Right hindlimb (tissue), 1 donor: ENCODE measurements at places on chromosomes 1 and 21.

GRCh38 chr1:23923592-23924499 is 10.7 kb upstream of the CNR2 start:
- peak; percentile 72 for DNase-seq

DNA sequence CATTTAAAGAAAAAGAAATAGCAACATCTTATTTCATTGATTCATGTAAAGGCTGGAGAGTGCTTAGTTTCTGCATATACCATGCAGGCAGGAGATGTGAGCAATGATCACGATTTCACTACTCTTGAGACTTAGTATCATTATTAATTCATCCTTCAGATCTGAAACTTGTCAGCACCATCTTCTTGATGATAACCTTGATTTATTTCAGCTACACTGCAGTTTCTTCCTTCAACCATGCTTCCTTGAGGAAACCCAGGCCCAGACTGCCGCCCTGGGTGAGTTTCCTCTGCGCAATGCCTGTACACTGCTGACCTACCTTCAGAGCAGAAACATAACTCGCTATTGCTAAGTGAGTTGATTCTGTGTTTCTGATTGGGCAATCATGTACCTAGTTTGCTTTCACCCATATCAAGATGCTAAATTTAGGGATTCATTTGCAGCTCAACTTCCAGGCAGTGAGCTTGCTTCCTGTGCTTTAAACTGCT is 13.5 kb upstream of the BCL10 start:
- no peak for DNase-seq

DNA sequence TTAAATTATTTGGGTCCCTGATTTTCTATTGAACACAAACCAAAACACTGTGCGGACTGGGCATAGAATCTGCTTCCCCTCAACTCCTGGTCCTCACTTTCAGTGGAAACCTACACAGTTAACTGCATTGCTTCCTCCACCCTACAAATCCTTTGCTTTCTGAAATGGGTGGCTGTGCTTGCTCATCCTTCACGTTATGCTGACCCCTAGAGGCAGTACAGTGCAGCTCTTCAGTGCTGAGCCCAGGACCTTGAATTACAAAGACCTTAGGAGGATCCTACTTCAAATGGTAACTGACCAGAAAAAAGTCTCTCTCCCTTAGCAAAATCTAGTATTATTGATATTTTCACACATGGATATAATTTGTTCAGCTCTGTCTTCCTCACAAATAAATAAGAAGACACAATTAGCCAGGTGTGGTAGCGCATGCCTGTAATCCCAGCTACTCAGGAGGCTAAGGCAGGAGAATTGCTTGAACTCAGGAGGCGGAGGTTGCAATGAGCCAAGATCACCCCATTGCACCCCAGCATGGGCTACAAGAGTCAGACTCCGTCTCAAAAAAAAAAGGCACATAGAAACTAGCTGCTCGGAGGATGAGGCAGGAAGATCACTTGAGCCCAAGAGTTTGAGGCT is 63.4 kb upstream of the L1TD1 start:
- peak; percentile 65 for DNase-seq

GRCh38 chr1:206882555-206882954 is 14.7 kb upstream of the IL24 start:
- no peak for DNase-seq

DNA sequence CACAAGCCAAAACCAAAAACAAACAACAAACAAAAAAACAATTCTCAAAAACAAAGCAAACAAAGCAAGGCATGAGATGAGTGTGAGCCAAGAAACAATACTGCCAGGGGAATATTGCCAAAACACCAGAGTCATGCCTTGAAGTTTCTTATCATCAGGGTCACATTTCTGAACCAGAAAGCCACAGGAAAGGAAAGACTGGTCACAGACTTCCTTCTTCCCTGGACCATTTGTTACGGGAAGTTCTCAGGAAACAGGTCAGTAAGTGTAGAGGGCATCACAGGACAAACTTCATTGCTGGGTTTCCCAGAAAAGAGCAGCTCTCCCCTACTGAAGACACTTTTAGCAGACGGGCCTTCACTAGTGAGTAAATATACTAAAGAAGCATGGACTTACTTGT is 191.2 kb downstream of the GABPA start:
- DNase-seq: no peak

DNA sequence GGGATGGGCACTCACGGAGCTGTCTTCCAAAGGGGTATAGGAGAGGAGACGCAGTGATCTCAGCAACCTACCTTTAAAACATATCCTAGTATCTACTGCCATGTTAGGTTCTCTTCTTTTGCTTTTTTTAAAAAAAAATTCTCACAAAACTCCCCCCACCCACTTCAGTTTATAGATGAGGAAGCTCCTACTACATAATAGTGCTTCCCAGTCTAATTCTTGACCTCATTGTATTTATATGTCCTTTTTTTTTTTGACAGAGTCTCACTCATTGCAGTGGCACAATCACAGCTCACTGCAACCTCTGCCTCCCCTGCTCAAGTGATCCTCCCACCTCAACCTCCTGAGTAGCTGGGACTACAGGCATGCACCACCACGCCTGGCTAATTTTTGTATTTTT is 99.9 kb downstream of the OSBPL9 start:
- no peak for DNase-seq

DNA sequence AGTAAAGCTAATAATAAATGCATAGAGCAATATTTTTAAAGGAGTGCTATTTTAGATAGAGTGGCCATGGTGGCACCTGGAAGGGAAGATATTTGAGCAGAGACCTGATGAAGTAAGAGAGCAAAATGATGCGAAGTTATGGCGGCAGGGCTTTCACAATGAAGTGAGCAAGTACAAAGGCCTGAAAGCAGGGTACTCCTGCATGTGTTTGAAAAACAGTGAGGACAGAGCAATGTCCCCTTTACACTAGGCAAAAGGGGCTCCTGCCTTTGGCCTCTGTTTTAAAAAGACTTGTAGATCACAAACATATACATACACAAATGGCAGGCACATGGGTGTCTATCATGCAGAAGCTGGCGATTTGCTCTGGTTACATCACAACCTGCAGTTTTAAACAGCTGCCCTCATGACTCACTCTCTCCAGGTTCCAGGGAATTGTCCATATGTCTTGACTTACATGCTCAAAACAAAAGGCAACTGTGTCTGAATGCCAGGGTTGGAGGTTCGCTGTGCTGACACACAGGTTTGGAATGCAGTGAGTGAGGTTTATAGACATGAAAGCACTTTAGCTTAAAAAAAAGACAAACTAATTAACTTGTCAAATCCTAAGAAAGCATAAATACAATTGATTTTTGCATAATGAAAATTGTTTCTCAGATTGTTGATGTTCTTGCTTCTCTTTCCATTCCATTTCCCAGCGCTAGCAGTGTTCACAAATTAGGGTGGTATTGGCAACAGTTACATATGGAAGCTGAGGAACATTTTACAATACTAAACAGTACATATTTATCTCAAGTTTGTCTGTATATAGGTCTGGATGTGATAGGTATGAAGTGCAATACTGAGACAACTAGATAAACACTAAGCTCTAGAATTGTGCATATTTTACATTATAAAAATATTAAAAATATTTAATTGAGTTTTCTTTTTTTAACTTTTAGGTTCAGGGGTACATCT is 313.9 kb downstream of the BARHL2 start:
- DNase-seq: peak; percentile 61

- peak; percentile 74 for DNase-seq
These were observed 888 bp upstream of the COL18A1 start for GRCh38 chr21:45403825-45404729.

- peak; percentile 24 for DNase-seq
These were observed 181.7 kb upstream of the DPYD start for GRCh38 chr1:98102345-98103030.

DNA sequence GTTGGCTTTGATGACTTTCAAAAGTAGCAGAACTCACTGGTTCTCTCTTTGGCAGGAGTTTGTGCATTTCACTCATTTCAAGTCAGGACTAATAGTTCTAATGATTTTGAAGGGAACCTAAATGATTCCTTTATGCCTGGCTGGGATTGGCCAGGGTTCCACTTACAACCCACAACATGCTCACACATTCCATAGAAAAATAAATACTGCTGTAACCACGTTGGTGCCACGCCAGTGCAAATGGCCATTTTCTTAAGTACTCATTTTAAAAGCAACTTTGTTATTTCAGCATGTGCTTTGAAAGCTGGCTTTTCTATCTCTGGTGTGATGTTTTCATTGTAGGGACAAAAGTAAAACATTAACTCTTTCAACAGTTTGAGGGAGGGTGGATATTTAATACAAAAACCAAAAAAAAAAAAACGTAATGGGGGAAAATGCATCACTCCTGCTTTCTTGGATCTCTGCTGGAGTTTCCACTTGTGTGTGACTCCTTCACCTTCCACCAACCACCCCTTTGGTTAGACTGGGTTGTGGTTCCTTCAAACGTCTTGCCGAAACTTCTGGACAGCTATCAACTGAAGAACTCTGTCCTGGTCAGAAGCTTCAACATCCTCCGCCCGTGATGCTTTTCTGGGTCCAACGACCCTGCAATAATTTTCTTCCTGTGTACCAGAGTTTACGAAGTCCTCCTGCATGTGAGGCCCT is 300.4 kb upstream of the RUNX1 start:
- peak; percentile 39 for DNase-seq

DNA sequence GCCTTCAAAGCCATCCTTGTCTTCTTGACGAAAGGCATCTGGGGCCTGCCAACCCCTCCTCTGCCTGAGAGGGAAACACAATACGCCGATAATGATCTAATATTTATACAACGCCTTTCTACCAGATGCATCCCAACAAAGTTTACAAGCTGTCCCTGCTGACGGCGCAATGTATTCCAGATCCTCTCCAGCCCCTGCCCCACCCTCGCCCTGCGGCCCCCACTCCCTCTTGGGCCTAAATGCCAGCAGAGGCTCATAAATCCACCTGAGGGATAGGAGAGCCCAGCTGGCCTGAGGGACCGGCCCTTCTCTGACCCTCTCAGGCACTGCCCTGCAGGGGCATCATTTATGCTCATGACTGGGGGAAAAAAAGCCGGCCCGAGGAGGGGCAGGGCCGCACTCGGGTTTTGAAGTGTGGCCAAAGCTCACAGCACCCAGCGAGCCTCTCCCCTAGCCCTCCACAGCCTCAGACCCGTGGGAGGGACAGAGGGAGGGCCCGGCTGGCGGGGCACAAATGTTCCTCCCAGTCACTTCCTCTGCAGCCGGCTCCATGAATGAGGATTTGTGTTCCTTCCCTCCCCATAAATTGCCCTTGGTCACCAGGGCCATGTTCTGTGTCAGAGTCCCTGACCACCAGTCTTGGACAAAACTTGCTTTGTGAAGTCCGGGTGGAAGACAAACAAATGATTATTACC is 140.3 kb downstream of the FOXD2 start:
- DNase-seq: peak; percentile 62

DNA sequence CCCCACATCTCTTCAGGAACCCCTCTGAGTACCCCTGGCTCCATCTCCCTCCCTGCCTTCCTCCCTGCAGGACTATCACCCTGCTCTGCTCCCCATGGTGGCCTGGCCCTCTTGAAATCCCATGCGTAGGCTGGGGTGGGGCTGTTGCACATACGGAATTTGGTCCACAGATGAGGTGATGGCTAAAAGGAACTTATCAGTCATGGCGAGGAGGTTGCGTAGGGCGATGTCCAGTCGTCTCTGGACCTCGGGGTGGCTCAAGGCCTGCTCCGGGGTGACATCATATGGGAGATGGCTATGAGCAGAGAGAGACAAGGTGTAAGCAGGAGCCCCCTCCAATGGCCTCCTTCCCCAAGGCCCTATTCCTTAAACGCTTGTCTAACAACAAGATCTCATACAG is 35.3 kb downstream of the IQGAP3 start:
- no peak for DNase-seq

DNA sequence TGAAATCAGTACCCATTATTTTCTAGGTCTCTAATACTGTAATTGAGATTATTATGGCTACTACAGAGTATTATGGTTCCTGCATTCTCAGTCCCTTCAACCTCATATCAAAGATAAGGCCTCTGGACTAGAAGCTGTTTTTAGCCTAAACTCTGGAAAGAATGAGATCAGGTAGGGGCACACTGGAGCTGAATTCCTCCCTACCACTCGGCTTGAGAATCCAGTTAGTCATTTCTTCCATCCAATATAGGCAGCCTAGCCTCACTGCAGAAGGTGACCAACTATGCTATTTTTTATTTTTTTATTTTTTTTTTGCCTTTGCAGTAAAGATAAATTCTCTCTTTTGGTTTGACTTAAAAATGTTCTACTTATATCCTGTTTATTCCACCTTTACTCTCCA is 8.0 kb upstream of the HAX1 start:
- DNase-seq: no peak

DNA sequence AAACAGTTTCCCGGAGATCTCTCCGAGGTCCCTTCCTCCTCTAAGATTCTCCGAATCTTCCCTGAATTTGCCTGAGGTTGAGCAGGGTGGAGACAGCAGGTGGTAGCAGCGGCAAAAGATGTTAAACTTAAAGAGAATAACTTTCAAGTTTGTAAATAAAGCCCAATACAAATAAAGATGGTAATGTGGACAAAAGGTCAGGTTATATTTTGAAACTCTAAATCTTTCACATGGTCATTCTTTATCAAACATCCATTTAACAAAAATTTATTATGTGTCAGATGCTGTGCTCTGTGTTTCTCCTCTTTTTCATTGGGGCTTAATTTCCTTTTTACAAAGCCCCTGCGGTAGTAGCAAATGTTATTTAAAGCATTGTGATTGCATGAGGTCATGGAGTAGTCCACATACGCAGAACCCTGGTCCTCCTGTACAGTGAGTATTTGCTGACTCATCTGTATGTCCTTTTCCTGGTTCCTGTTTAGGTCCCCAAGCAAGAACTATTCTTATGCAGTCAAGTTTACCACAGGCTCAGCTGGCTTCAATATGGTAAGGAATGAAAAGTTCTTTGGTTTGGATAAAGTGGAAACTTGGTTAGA is 119.2 kb downstream of the ITSN1 start:
- no peak for DNase-seq

GRCh38 chr1:23810818-23811540 is 10.4 kb upstream of the GALE start:
- no peak for DNase-seq

DNA sequence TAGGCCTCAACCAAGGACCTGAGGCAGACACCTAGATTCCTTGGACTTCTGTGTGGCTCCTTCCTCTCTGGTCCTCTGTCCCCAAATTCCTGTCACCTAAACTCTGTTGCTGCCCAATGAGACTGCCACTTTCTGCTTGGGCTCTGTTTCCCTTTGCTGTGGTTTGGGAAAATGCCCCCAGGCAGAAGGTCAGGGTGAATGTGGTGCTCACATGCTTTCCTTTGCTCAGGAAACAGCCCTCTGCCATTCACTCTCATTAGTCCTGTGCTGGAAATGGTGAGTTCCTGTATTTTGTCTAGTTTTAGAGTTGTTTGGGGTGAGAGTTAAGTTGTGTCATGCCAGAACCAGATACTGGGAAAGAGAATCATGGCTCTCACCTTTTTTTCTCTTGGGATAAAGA is 22.7 kb upstream of the SHE start:
- no peak for DNase-seq

- DNase-seq: no peak
These were observed 40.0 kb upstream of the PRMT6 start for GRCh38 chr1:107016376-107016978.

GRCh38 chr21:28799926-28800325 is 192.8 kb downstream of the LTN1 start:
- DNase-seq: no peak
